ENCODE measurements at places on chromosomes 6 and 20.

DNA sequence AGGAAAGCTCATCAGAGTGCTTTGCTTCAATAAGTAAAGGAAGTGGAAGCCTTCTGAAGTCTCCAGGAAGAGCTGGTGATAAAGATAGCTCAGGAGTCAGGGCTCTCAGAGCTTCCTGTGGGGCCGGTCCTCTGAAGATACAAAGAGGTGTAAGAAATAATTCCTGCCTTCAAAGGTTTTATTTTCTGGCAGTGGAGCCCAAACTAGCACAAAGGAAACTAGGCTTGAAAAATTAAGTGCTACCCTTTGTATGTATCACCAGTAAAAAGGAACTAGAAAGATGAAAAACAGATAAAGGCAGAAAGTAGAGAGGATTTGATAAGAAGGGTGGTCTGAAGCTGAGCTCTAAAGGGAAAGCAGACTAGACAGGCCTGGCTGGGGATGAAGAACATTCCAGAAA, 204.1 kb upstream of the SASH1 start:
- DNase-seq: no peak

GRCh38 chr6:132712366-132712765, 1.5 kb downstream of the VNN1 start:
- DNase-seq: no peak

- DNase-seq: peak; percentile 61
Measured at GRCh38 chr20:58447511-58448391, 58.7 kb downstream of the VAPB start.

- no peak for DNase-seq
Measured at GRCh38 chr6:15048367-15048766, 197.5 kb upstream of the JARID2 start.
